ENCODE measurements at places on chromosomes 11 and 22.

- no peak for DNase-seq
Measured at GRCh38 chr11:128689948-128690664, 3.8 kb upstream of the FLI1 start.

DNA sequence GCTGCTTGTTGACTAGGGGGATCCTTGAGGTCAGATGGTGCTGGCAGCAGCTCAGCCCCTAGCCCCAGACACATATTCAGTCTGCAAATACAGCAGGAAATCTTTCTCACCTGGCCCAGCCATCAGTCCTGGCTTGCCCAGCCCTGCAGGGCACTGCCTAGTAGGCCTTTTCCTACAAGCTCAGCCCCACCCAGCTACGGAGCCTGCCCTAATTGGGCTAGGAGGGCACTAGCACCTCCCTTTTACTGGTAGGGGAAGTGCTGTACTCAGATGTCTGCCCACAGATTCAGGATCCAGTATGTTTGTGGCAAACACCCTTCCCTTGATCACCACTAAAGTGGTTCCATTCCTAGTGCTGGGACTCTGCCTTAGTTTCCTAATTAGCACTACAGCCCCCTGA lies 257.1 kb upstream of the CADM1 start:
- no peak for DNase-seq

- no peak for DNase-seq
Measured at GRCh38 chr11:123082977-123083376, 21.0 kb upstream of the HSPA8 start.

GRCh38 chr11:58796333-58796732 lies 48.2 kb downstream of the GLYATL2 start:
- DNase-seq: no peak

- peak; percentile 86 for DNase-seq
Measured at GRCh38 chr11:2533587-2534133, 88.9 kb downstream of the KCNQ1 start.

DNA sequence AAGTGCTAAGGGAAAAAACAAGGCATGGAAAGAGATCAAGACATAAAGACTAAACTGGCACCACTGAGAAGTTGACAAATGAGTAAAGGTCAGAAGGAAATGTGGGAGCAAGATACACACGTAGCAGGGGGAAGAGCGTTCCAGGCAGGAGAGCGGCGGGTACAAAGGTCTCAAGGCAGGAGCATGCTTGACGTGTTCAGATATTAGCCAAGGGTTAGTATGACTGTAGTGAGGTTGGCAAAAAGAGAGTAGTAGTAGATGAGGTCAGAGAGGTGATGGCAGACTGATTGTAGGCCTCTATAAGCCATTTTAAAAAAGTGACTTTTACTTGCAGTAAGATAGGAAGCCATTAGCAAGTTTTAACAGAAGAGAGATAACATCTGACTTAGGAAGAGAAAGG lies 9.9 kb downstream of the SYT9 start:
- no peak for DNase-seq

- no peak for DNase-seq
Measured at GRCh38 chr11:13258855-13259254, 18.7 kb upstream of the BMAL1 start.

GRCh38 chr22:24969560-24970301 lies 17.2 kb downstream of the KIAA1671 start:
- peak; percentile 94 for DNase-seq

DNA sequence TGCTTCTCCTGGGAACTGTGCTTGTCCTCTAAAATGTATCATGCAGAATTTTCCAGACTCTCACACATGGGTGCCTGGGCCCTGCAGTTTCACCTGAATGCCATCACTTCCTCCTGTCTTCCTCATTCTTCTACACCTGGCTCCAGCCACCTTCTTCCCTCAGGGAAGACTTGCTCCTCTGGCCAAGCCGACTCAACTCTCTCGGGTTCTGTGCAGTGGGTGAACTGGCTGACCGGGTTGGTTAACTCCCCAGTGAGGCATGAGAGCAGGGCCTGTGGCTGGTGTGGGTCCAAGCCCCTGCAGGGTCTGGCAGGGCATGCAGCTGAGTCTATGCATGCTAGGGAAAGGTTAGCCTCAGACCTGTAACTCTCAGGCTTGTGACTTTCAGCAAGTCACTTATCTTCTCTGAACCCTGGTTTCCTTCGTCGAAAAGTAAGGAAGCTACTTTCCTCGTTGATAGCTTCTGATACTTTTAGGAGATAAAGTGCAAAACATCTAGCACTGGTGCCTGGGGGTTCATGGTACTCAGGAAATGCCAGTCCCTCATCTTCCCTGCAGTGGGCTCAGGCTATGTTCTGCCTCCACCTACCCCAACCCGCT lies 11.9 kb downstream of the CD82 start:
- no peak for DNase-seq

Data from RPMI7951 (cell line).